Adipocyte (in vitro differentiated cells): ENCODE measurements at places on chromosomes 6 and 20.
A peak's percentile ranks its signal among the peaks of the same experiment; 100 is the strongest.

GRCh38 chr6:105941621-105942412, 144.3 kb upstream of the PRDM1 start:
- DNase-seq, result peak; percentile 60

GRCh38 chr6:144093658-144094057, 1.7 kb downstream of the SF3B5 start:
- no peak for DNase-seq

GRCh38 chr6:1313384-1313766, 1.5 kb downstream of the FOXQ1 start:
- peak; percentile 58 for DNase-seq

DNA sequence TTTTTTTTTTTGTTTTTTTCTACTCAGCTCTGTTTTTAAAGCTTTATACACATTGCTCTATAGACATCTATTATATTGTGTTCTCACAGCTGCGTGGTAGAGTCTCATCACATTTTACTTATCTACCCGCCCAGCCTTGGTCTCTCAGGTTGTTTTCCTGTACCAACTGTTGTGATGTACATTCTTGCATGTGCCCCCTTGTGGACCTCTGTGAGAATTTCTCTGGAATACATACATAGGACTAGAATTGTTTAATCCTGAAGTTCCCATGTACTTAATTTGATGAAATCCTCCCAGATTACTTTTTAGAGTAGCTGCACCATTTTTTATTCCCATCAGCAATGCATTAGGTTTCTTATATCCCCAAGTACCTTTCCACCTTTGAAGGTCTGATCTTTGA, 40.4 kb upstream of the TINAG start:
- DNase-seq, result peak; percentile 55

DNA sequence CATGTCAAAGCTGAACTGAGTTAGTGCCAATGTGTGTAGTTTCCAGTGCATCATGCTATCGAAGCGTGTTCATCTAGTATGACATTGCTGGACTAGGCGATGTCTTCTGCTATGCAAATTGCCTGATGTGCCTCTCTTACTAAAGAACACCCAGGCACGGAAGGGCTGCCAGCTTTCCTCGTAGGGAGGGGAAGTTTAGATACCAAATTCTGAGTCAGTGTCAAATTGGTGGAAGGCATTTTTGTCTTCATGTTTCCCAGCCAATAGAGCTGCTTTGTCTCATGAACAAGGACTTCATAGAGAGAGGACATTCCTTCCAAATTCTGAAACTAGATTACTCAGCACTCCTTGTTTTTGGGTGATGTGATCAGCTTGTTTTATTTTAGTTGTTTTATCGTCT, 320.1 kb downstream of the BTBD3 start:
- peak; percentile 32 for DNase-seq

GRCh38 chr6:15253203-15254022, 7.5 kb downstream of the JARID2 start:
- no peak for DNase-seq

DNA sequence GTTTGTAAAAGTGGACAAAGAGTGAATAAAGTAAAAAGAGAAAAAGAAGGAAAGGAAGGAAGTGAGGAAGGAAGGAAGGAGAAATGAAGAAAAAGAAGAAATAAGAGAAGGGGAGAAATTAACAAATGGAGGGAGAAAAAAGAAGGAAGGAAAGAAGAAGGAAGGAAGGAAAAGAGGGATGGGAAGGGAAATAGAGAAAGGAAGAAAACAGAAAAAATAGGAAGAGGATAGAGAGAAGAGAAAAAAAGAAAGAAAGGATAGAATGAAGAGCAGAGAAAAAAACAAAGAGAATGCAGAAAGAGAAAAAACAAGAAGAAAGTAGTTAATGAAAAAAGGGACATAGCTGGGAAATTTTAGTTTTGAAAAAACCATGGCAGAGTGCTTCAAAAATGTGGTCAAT, 361.8 kb downstream of the EPHA7 start:
- no peak for DNase-seq

DNA sequence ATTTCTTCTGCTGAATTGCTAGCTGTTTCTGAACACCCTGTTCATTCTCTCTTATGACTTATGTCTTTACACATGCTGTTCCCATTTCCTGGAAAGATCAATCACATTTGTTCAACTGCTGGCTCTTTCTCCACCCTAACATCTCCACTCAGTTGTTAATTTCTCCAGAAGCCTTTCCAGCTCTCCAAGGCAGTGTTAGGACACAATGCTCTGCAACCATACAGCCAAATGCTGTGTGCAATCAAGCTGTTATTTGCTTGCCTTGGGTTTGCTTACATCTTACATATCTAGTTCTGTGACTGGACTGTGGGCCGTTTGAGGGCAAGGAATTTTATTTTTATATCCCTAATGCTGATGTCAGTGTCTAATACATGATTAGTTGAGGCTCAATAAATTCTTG, 24.2 kb upstream of the CITED2 start:
- peak; percentile 44 for DNase-seq

GRCh38 chr20:49661560-49662329, 51.9 kb downstream of the B4GALT5 start:
- DNase-seq, result no peak

DNA sequence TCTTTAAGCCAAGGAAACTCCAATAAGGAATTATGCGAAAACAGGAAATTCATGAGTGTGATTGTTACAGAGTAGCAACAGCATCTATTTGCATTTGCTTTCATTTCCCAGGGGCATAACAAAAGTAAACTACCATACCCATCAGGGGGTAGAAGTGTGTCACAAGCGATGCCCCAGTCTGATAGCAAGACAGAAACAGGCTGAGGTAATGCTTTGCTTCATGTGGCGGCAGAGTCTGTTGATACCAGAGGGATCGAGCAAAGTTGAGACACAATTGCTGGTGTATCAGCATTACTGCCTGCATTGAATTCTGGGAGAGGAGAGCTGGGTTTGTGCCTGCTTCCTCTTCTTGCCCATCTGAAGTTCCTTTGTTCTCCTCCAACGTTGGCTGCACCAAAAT, 51.2 kb upstream of the LYRM2 start:
- DNase-seq, result no peak
